ENCODE measurements at places on chromosomes 11 and 22. TPM values are rescaled to one million over a fixed set of nuclear protein-coding genes. Genes with fewer than 3 reads are reported as not detected.

DNA sequence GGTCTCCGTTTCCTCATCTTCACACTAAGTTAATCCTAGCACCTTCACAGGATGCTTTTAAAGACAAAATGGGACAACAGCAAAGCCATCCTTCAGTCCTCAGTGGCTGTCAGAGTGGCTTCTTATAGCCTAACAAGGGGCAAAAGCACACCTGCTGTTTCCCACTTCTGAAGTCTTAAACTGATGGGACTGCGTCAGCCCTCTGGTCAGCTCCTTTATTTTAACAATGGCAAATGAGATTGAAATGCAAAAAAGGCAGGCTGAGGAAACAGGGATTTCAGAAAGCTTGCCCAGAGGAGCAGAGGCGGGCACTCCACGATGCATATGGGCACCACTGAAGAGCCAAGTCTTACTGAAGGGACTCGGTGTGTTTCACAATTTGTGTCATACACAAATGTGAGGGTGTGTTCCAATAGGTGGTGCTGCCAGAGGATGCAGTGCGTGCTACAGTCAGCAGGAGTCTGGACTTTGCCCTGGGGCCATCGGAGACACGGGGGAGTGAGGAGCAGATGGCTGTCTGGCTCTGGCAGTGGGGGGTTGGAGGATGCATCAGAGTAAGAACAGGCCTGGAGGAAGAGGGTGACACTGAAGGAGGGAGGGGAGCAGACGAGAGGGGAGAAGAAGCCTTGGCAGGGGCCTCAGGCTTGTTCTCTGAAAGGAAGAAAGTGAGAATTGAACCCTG, 47.3 kb downstream of the TENM4 start:
- H3K36me3 ChIP-seq: no peaks in the 10 kb centered on the region
- H3K4me3 ChIP-seq: no peak overlapping the region
- no peaks in the 10 kb centered on the region for H3K4me1 ChIP-seq
- no peaks in the 10 kb centered on the region for H3K27me3 ChIP-seq

DNA sequence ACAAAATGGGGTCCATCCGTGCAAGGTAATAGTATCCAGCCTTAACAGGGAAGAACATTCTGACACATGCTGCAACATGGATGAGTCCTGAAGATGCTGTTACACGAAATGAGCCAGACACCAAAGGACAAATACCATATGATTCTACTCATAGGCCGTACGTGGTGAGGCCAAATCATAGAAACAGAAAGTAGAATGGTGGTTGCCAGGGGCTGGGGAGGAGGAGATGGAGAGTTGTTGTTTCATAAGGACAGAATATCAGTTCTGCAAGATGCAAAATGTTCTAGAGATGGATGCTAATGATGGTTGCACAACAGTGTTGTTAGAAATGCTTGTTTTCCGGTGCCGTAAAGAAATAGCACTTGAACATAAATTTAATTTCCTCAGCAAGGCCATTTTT, 2.6 kb downstream of the TBX10 start:
- no peak for DNase-seq
- no peak overlapping the region for H3K4me3 ChIP-seq
- H3K27ac ChIP-seq: no peak overlapping the region
- no peaks in the 10 kb centered on the region for H3K4me1 ChIP-seq
- H3K27me3 ChIP-seq: peaks cover 11% of the 10 kb centered on the region
- no peaks in the 10 kb centered on the region for H3K36me3 ChIP-seq

The FADS1 gene
- total RNA-seq: 68.0 TPM

The PTPN5 gene
- total RNA-seq: 0.81 TPM

The RIC3 gene
- total RNA-seq: 12.9 TPM

The FOLH1 gene
- 5.1 TPM for total RNA-seq

- no peaks in the 10 kb centered on the region for H3K36me3 ChIP-seq
- no peaks in the 10 kb centered on the region for H3K27me3 ChIP-seq
- DNase-seq: no peak
- no peak overlapping the region for H3K27ac ChIP-seq
- H3K4me3 ChIP-seq: no peak overlapping the region
- H3K4me1 ChIP-seq: peaks cover 5% of the 10 kb centered on the region
Observed at GRCh38 chr22:30695871-30696655, 1.4 kb downstream of the OSBP2 start.

GRCh38 chr11:104738918-104739317, 159.3 kb downstream of the CASP12 start:
- no peaks in the 10 kb centered on the region for H3K36me3 ChIP-seq
- no peak overlapping the region for H3K4me3 ChIP-seq
- H3K4me1 ChIP-seq: peaks cover 4% of the 10 kb centered on the region
- H3K27ac ChIP-seq: no peak overlapping the region
- no peak for DNase-seq
- H3K27me3 ChIP-seq: no peaks in the 10 kb centered on the region

DNA sequence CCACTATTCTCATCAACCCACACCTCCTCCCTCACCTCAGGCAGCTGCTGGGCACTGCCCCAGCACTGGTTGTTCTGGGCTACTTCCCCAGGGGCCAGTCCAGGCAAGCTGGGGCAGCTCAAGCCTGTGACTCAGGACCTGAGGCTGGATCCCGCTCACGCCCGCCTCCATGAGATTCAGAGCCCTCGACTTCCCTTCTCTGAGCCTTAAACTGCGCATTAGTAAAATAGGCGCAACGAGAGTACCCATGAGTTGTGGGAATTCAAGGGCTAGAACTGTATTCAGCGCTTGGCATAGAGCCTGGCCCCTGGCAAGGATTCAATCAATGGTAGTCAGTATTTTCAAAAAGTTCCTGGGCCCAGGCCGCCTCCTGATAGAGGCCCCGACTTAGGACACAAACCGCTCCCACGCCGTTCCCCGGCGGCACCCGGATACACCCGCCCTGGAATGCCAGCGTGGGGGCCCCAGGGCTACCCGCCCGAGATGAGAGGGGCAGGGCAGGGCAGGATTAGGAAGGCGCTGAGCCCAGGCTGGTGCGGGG, 723 bp upstream of the CD82 start:
- peak overlapping the region; percentile 97 for H3K27ac ChIP-seq
- H3K4me1 ChIP-seq: peaks cover 53% of the 10 kb centered on the region
- no peaks in the 10 kb centered on the region for H3K36me3 ChIP-seq
- peak; percentile 90 for DNase-seq

The TMEM121B gene
- total RNA-seq: 2.1 TPM

The C11orf16 gene
- total RNA-seq: not detected

DNA sequence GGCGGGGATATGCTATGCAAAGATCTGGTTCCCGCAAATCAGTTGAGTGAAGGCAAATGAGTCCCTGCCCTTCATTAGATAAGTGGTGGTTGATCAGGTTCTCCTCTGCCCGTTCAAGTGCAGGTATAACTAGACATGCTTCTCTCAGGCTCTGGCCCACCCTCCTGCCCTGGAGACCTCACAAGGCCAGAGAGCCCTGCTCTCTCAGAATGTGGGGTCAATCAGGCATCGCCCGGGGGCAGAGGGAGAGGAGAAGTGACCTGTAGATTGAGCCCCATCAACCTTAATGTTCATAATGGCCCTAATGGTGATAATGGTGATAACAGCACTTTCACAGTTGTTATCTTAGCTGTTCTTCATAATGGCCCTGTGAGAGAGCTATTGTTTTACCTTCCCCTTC, 224.3 kb downstream of the DSCAML1 start:
- no peaks in the 10 kb centered on the region for H3K4me1 ChIP-seq
- no peaks in the 10 kb centered on the region for H3K36me3 ChIP-seq
- H3K27ac ChIP-seq: no peak overlapping the region
- H3K27me3 ChIP-seq: no peaks in the 10 kb centered on the region

DNA sequence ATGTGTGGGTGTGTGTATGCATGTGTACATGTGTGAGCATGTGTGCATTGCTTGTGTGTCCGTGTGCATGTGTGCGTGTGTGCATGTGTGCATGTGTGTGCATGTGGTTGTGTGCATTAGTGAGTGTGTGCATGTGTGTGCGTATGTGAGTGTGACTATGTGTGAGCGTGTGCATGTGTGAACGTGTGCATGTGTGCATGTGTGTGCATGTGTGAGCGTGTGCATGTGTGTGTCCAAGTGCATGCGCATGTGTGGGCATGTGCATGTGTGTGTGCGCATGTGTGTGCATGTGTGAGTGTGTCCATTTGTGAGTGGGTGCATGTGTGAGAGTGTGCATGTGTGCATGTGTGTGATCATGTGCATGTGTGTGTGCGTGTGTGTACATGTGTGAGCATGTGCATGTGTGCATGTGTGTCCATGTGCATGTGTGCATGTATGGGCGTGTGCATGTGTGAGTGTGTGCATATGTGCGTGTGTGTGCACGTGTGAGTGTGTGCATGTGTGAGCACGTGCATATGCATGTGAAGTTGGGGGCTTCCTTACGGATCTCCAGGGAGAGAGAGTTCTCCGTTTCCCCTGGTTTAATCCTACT, 95.8 kb downstream of the ST3GAL4 start:
- no peaks in the 10 kb centered on the region for H3K36me3 ChIP-seq
- H3K4me1 ChIP-seq: no peaks in the 10 kb centered on the region
- no peak overlapping the region for H3K4me3 ChIP-seq
- DNase-seq: no peak
- no peak overlapping the region for H3K27ac ChIP-seq

Measured in upper lobe of right lung (tissue), 1 donor.